Activated CD4-positive, alpha-beta T cell treated with anti-CD3 and anti-CD28 coated beads for 24 hours (primary cell): ENCODE measurements at places on chromosomes 11 and 22.
A peak's percentile ranks its signal among the peaks of the same experiment; 100 is the strongest.

DNA sequence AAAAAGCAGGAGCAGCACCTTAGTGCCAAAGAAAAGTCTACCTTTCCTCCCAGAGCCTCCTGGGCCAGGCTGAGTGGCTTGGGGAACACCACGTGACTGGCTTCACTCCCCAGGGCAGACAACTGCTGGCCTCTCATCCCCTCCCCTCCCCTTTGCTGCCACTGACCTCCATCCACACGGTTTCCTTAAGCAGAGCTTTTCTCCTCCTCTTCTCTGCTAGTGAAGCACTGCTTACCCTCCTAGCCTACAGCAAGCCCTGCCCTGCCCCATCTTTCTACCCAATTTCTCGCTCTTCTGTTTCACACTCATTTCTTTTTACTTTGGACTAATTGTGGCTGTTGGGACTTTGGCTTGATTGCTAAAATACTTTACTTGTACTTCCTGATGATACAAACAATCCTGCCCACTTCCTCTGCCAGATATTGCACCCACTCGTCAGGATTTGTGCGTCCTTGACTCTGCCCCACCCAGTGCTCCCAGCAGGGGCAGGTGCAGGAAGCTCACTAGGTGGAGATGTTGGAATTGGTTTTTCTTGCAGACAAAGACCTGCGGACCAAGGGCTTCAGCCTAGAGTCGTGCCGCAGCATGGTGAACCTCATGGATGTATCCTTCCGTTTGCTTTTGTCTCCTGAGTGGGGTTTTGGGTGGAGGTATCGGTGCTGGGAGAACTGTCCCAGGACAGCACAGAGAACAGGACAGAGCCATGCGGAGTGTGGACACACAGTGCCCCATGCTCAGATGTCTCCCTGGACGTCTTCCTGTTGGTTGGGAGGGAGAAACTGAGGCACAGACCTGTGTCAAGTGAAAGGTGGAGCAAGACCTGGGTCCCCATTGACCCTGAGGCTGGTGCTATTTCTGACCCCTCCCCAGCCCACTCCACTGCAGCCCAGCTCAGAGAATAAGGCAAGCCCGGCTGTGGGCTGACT is 27.3 kb downstream of the CAPN1 start:
- no peak for DNase-seq

GRCh38 chr11:77444261-77444660 is 29.6 kb downstream of the PAK1 start:
- DNase-seq = no peak

DNA sequence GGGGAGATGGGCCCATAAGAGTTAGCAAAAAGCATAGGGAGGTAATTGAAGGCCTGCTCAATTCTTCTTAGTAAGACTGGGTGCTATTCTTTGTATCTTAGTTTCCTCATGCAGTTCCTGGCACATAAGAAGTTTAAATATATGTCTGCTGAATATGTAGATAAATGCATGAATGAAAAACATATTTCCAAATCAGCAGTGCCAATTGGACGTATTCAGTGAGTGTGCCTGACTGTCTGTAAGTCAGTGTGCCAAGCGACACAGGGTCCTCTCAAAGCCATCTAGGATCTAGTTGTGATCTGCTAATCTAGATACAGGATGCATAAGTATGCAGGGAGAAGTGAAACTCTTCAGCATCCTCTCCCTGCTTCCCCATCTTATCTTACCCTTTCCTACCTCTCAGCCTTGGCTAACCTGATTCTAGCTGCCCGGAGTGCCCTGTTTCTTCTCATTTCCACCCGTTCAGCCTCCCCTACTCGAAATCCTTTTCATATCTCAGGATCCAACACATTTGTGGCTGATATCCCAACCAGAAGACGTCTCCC is 91.1 kb upstream of the SORL1-AS1 start:
- DNase-seq = no peak

GRCh38 chr11:130454491-130455252 is 6.2 kb downstream of the ADAMTS15 start:
- DNase-seq = no peak

DNA sequence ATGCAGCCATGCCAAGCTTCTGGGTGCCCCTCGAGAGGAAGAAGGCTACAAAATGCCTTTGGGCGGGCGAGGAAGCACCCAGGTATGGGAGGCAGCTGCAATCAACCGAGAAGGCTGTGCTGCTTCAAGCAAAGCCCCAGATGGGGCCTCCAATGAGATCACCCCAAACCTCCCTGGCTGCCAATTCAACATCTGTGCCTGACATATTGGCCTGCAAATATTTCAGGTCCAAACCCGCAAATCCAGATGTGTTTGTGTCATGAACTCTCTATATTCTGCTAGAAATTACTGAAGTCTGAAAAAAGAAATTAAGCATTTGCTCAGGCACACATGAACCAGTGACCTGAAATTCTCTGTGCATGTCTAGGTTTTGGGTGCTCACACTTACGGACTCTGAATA is 78.8 kb upstream of the RCN1 start:
- DNase-seq = no peak

DNA sequence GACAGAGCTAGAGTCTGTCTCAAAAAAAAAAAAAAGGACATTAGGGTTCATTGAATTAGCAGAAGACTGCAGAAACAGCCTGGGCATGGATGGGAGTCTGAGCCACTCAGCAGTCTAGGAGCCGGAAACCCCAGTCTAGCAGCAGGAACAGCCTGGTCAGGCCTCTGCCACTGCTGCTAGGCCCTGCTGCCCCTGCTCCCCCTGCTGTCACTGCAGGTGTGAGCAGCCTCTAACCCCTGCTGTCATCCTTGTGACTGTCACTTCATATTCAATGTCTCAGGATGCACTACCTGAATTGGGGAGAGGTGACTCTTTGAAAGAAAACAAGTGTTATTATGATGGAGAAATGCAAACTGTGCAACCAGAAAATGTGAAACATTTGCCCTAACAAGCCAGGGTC is 7.0 kb upstream of the DDX17 start:
- DNase-seq = peak; percentile 7

DNA sequence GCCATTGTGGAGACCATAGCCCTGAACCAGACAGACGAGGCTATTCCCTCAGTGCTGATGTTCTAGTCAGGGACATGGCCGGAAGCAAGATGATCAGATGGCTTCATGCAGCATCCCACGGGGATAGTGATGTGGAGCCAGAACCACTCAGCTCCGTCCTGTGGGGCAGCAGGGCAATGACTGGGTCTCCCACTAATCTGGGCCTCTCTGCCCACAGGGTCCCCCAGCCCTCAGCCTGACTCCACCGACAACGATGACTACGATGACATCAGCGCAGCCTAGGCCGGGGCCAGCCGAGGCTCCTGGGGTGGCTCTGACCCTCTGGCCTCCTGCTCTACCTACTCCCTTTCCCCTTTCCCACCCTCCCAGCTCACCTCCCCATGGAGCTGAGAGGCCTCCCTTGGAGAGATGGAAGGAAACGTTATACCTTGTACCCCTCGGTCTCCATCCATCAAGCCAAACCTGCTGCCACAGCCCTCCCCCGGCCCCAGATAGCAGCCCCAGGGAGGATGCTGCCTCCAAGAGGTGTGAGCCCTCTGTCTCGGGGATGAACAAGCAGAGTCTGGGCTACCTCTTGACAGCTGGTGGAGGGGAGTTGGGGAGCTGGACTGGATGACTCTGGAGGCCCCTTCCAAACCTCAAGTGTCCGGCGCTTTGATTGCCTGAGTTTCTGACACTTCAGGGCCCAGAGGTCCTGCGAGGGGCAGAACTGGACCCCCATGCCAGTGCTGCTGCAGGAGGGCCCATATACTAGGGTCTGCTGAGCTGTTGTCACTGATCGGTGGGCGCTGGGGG is 47.8 kb downstream of the CD6 start:
- no peak for DNase-seq

DNA sequence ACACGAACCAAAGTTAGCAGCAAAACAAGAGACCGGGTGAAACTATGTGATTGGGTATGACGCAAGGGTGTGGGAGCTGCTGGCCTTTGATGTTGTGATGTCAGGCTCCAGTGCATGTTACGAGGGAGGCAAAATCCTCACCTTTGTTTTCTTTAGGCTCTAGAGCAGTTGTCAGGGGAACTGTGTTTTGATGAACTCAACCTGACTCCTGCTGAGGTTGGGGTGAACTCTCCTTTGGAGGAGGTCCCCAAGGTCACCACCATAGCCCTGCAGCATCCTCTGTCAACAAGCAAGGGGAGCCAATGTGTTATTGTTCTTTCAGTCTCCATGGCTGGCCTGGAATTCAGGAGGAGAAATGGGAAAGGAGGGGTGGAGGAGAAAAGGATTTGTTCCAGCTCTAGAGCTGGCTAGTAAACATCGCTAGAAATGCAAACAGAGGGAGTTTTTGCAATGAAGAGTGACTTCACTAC is 33.8 kb downstream of the RASSF10 start:
- DNase-seq = no peak

GRCh38 chr11:86816251-86816726 is 15.9 kb downstream of the PRSS23 start:
- no peak for DNase-seq

DNA sequence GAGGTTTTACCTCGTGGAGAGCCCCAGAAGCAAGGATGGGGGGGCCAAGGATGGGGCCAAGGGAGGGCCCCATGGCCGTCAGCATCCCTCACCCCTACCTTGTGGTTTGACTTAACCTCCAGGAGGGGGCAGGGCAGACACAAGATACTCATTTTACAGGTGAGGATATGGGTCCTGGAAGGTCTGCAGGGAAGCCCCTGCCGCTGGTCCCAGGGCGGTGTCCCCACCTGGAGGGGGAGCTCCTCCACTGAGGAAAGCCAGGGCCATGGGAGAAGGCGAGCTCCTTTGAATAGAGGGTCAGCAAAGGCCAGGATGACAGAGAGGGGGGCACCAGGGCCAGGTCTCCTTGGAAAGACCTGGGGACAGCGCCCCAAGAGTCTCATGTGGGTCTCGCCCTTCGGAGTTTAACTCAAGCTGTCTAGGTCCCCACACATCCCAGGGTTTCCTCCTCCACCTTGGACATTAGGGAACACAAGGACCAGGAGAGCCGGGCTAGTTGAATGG is 5.9 kb upstream of the ADORA2A start:
- DNase-seq = no peak

GRCh38 chr11:57390535-57390934 is at the start of gene PRG2:
TSS of gene PRG2 (minus strand) at chr11:57390650. CDS start at chr11:57389944, 706 bp downstream.
- no peak for DNase-seq
